NCI-H2107 (cell line): ENCODE measurements at places on chromosomes 5 and 9.

DNA sequence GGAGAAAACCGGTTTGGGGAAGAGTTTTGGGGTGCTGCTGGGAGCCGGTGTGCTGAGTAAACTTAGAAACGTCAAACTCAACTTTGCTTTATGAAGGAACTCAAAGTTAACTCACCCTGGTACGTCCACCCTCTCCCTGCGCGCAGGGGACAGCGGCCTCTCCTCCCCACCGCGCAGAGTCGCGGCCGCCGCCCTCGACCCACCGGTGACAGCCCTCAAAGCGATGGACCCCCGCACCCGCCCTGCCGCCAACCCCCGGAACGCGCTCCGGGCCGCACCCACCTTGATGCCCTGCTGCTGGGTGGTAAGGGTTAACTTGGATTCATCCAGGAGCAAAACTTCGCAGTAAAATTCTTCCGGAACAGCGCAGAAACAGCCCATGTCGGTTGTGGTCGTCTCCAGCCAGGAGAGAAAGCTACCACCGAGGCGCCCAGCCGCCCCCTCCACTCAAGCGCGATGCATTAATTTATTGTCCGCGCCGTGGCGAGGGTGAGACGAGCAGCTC is 366 bp downstream of the EPB41L4A start:
- DNase-seq, result no peak

DNA sequence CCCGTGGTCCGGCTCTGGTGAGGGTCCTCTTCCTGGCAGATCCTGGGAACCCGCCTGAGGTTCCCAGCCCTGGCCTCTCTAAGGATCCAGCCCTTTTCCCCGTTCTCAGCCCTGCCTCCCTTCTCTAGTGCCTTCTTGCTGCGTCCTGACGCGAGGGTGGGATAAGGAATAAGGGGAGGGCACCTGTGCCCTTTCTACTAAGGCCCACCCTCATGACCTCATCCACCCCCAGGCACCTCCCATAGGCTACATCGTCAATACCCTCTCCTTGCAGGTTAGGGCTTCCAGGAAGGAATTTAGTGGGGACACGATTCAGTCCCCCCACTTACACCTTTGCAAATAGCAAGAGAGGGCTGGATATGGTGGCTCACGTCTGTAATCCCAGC is 10.7 kb upstream of the DIPK1B start:
- no peak for DNase-seq

DNA sequence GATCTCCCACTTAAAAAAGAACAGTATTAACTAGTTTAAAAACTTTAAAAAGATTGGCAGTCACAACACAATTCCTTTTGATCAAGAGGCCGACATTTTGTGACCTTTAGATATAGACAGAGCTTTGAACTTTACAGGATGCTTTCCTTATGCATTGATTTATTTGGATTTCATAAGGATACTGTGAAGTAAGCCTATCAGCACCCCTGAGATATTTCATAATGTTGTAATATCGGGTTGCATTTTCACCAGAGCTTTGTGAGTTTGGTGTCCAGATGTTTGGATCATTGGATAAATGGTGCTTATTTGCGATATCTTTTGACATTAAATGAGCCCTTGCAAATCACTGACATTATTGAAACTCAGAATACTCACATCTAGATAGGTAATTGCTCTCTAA is 7.7 kb downstream of the PALM2AKAP2 start:
- no peak for DNase-seq

- DNase-seq, result no peak
Measured at GRCh38 chr9:69036799-69037198, 1.2 kb downstream of the FXN start.

DNA sequence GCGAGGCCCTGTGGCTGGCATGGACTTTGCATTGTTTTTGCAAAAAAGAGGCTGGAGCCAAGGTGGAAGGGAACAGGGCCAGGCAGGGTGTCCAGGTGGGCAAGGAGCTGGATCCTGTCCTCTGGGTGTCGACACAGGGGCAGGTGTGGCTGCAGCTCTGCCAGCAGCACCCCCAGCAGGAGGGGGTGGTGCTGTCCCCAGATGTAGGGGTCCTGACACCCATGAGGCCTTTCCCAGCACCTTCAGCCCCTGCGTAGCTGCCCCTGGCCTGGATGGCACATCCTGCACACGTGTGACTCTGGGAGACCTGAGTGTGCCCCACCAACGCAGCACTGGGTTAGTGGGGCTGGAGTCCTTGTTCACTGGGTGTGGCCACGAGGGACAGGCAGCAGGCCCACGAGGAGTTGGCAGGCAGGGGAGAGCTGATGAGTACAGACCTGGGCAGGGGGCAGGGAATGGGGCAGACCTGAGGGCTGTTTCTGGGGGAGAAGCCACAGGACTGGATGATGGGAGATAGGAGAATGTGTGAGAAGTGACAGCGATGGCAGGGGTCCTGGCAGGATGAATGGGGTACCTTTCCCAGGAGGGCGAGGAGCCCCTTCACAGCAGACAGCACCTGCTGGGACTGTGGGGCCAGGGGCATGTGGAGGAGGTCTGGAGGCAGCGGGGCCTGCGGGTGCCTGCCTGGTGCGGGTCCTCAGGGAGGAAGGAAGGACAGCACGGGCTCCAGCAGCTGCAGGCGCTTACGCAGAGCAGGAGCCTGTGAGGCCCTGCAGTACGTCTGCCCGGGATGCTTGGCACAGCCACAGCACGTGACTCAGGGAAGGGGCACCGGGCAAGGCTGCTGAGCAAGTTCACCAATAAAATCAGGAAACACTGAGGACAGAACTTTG is 3.6 kb upstream of the RASGEF1C start:
- DNase-seq, result no peak

- DNase-seq, result no peak
Measured at GRCh38 chr5:54610197-54610944, 92.8 kb downstream of the SNX18 start.

- DNase-seq, result no peak
Measured at GRCh38 chr9:99031319-99031718, 73.6 kb upstream of the TGFBR1 start.
